ENCODE measurements at places on chromosomes 6 and 20.

GRCh38 chr20:44180814-44181213, 6.2 kb downstream of the JPH2 start:
- no peak for DNase-seq

DNA sequence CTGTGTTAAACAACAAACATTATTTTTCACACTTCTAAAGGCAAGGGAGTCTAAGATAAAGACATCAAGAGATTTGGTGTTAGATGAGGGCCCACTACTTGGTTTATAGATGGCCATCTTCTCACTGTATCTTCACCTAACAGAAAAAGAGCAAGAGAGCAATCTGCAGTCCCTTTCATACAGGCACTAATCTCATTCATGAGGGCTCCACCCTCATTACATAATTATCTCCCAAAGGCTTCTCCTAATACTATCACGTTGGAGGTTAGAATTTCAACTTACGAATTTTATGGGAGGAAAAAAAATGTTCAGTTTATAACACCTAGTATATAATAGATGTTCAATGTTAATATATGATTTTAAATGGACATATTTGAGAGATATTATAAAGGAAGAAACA, 45.6 kb downstream of the HDAC2 start:
- no peak for DNase-seq

GRCh38 chr6:115838763-115839401, 221.8 kb downstream of the FRK start:
- peak; percentile 37 for DNase-seq

DNA sequence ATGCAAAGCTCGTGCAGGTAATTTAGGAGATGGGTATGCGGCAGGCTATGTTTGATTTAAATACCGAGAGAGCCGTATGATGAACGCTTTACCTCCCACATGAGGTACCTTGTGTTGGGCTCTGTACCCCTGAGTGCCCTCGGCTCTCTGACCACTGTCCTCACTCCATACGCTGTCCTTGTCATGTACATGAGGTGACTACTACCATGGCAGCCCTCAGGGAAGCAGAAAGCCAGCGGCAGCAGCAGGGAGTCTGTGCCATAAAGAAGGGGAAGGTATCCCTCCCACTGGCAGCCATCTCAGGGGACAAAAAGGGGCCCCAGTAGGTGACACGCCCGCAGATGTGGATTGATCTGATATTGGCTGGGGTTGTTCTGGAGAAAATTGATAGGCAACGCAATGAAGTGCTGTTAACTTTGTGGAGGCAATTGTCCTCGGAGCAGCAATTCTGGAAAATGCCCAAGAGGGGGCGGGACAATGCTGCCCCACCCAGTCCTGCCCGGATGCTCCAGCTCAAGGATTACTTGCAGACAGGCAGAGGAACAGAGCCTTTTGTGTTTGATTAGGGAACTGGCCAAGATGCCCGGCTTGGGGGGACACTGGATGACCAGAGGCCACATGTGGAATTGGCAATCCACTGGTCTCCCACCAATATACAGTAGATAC, 38.0 kb upstream of the HSF2 start:
- no peak for DNase-seq

- DNase-seq, result no peak
Measured at GRCh38 chr6:25670793-25671513, 18.9 kb downstream of the SCGN start.

DNA sequence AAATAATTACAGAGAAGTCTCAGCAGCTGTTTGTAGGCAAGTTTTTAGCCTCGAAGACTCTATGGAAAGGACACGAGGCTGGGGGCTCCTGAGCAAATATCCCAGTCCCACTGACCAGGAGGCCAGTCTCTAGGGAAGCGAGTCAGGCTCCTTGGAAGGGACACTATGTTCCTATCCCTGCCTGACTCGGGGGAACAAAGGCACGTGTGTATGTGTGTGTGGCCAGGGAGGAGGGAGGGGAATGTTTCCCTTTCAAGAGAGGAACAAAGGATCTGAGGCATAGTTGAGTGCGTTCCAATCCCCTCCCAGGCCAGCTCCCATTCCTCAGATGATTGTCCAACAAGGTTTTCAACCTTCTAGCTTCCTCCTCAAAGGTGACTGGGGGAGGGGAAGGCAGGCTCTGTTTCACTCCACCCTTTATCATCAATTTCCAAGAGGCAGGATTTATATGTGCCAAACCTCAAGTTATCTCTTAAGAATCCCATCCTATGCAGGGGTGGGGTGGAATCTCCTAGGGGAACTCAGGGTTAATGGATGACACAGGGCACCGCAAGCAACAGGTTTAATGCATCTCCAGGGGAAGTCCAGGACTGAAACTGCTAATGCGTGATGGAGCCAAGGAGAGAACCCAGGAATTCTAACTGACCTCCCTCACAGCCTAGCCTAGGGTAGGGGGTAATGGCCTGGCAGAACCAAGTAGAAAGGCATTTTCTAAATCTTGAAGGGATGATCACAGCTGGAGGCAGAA, 9.9 kb downstream of the BCL2L1 start:
- peak; percentile 38 for DNase-seq

DNA sequence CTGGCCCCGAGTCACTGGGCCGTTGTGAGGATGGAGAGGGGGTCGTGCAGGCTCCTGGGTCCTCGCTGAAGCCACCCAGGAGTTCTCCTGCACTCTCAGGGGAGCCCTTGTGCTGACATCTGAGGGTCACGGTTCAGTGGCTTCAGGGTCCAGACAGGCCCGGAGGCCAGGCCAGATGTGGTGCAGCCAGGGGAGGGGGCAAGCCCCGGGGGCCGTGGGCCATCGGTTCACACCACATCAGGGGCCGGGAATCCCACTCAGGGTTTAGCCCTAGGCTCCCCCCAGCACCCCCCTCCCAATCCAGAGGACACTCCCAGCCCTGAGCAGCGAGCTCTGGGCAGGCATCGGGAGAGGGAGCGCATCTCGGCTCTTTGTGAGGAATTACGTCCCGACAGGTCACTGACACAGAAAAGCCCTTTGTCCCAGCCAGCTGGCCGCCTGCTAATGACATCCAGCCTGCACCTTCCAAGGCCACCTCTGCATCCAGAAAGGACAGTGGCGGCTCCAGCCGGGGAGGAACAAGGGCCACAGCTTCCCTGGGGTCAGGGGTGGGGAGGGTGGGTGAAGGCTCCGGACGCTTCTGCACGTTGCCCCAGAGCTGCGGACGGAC, 6.4 kb upstream of the CHRNA4 start:
- no peak for DNase-seq

- no peak for DNase-seq
Measured at GRCh38 chr20:47314647-47315338, 41.7 kb downstream of the ZMYND8 start.

DNA sequence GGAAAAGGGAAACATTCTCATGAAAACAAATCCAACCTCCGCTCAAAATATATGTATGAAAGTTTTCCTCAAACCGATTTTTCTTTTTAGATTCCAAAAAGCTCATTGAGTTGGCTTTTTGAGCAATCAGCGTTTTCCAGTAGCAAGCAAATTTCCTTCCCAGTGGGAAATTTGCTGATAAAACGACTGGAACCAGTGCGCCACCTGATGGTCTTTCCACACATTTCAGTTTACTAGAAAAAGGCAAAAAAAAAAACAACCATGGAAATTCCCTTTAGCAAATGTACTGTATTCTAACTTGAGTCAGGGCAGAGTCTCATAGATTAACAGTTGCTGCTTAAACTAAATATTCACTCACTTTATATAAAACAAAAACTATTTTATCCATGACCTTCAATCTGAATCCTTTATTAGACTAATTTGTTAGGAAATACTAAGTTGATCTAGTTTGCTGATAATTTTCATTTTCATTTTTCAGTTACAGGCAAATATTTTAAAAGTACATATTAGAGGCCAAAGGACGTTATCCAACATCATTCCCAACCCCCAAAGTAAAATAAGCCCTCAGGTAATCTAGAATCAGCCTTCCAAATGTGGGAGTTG, 271.5 kb downstream of the FOXA2 start:
- no peak for DNase-seq

- DNase-seq, result no peak
Measured at GRCh38 chr6:157268396-157268795, 54.9 kb downstream of the TMEM242 start.

- DNase-seq, result no peak
Measured at GRCh38 chr6:42100029-42100901, 42.2 kb downstream of the C6orf132 start.

DNA sequence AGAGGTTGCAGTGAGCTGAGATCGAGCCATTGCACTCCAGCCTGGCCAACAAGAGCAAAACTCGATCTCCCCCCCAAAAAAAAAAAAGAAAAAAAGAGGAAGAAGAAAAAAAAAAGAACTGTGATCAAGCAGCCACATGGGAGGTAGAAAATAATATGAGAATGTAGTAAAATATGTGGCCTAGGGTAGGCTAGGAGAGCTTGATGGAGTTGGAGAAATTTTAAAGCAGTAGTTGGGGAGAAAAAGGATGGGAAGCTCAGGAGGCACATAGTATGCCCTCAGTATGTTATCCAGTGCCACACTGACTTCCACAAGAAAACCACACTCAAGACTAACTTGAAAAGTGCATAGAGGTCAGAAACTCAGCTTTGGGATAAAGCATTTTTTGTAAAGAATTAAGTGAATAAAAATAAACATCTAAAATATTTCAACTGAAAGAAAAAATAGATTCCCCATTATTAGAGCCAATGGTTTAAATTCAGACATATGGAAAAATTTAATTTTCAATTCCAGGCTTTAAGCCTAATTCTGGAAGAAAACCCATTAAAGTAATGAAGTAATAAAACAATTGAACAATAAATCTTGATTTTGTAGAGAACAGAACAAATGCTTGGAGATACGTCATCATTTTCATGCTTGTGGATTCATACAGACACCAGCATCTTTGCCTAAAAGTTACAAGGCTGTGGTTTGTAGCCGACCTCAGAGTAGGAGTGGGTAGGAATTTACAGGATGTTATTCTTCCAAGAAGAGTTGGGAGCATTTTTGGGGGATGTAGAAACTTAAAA, 34.7 kb downstream of the PLEKHG1 start:
- no peak for DNase-seq

- DNase-seq, result no peak
Measured at GRCh38 chr6:89298680-89299465, 16.2 kb downstream of the GABRR2 start.

DNA sequence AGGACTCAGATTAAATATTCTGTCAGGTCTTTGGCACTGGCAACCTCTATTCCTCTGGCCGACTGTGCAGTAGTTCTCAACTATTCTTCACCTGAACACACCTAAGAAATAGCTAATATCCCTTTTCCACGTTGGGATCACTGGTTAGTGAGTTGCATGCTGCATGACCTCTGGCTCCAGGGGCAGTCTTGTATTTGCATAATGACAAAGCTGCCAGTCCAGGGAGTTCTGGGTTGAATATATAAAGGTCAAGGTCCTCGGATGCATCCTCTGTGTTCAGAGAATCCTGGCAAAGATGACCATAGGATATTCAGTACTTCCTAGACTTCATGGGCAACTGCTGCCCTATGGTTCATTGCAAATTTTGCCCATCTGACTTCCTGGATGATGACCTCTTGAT, 131.2 kb downstream of the DNAH8 start:
- no peak for DNase-seq

GRCh38 chr6:166715065-166715464, 88.0 kb upstream of the RPS6KA2 start:
- DNase-seq, result no peak

DNA sequence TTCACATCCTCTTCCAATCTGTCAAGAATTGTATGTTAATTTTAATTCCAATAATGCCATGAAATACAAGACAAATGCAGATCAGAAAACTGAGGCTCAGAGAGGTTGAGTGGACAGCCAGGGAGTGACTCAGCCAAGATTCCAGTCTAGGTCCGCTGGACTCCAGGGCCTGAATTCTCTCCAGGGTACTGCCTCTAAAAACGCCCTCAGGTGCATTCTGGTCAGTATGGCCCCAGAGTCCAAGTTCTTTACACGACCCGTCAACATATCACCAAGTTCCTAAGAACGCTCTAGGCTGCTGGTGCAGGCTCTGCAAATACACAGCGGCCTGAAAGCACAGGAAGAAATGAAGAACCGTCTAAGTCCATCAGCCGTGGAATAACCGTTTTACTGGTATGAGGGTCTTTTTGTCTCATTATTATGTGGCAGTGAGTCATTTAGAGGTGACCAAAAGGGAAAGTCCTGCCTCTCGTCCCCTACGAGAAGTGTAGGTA, 709 bp upstream of the ASXL1 start:
- DNase-seq, result no peak

GRCh38 chr20:47586649-47587294, 85.1 kb downstream of the NCOA3 start:
- DNase-seq, result no peak

DNA sequence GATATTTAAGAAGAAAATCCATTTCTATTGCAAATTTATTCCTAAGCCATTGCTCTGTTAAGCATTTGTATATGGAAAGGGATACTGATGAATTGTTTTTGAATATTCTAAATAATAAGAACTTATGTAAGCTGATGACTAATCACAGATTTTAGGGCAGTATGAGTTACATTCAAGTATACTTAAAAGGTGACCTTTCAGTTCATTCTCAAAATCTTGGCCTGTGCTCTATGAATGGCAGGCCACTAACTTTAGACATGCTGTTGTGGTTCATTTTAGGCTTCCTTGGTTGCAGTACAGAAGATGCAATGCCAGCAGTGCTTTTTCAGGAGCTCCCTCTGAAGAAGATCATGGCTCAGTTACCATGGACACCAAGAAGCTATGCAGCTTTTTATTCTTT, 380.4 kb downstream of the CENPW start:
- DNase-seq, result no peak

GRCh38 chr6:101086473-101086872, 205.3 kb upstream of the ASCC3 start:
- no peak for DNase-seq

GRCh38 chr20:38804221-38804620, 1.3 kb upstream of the PPP1R16B start:
- DNase-seq, result no peak

DNA sequence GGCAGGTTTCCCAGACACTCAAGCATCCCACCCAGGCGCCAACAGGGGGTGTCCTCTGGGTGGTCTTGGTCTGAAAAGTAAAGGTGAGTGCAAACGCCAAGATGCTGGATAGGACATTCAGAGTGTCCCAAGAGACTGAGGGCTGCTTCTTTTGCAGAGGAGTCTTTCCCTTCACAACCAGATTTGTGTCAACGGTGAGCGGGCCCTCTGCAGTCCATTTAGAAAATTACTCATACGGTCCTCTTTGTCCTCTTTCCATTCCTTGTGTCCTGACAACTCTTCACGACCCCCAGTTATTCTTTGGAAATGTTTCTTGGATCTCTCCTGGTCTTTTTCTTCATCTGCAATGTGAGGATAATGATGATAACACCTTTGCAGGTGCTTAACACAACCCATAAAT, 257.8 kb downstream of the CDC5L start:
- no peak for DNase-seq

GRCh38 chr6:73394577-73395354, at the start of gene DDX43:
Gene DDX43 (plus strand): TSS chr6:73394828. CDS start chr6:73394906, 78 bp downstream.
- peak; percentile 36 for DNase-seq

GRCh38 chr20:50980851-50981713, 22.5 kb downstream of the MOCS3 start:
- peak; percentile 68 for DNase-seq

- no peak for DNase-seq
Measured at GRCh38 chr20:41347523-41348429, 7.2 kb downstream of the LPIN3 start.

- DNase-seq, result no peak
Measured at GRCh38 chr20:46458866-46459750, 52.7 kb upstream of the ELMO2 start.

GRCh38 chr20:50534567-50534966, 24.4 kb downstream of the PTPN1 start:
- DNase-seq, result no peak

- no peak for DNase-seq
Measured at GRCh38 chr6:30113003-30113759, at the start of gene TRIM31. Gene TRIM31 (minus strand): TSS chr6:30113090. CDS start chr6:30112805, 285 bp downstream.

Data from liver (tissue), 10 donors.